Stimulated activated CD8-positive, alpha-beta memory T cell treated with anti-CD3 and anti-CD28 coated beads, Interleukin-15, amount 100 ng/mL, for 4 hours (primary cell): ENCODE measurements at places on chromosomes 5 and 9.

- DNase-seq, result no peak
Measured at GRCh38 chr9:38172586-38172985, 103.6 kb upstream of the SHB start.

GRCh38 chr5:143386725-143387124 lies 16.8 kb downstream of the NR3C1 start:
- DNase-seq, result no peak

GRCh38 chr9:128470560-128470959 lies 14.8 kb downstream of the ODF2 start:
- no peak for DNase-seq

DNA sequence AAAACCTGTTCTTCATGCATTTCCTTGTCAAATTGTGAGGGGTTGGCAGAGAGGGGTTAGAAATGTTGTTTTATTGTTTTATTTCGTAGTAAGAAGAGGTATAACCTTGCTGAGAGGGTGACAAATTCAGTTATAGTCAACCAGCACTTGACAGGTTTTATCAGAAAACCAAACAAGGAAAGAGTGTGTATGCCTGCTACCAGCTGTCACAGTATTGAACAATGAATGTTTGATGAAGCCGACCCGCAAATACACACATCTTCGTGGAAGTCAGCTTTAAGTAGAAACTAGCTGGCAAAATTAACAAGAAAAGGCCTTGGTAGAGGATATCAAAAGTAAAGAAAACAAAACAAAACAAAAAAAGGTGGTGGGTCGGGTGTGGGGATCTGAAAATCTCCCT lies 214.6 kb upstream of the TLE4 start:
- DNase-seq, result no peak

GRCh38 chr5:33857037-33857436 lies 34.8 kb downstream of the ADAMTS12 start:
- no peak for DNase-seq

- no peak for DNase-seq
Measured at GRCh38 chr5:151139015-151139414, 18.6 kb downstream of the ANXA6 start.

DNA sequence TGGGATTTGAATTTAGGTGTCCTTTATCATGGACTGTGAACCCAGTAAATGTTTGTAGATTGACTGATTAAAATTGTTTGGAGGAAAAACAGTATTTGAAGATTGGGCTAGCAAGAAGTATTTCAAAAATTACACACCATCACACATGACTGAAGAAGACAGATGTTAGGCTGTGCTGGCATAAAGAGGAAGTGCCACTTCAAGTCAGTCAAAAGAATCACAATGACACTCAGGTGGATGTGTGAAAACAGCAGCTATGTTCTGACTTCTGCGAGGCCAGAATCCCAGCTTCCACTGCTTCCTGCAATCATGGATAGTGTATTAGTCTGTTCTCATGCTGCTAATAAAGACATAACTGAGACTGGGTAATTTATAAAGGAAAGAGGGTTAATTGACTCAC lies 393.3 kb downstream of the DMRT2 start:
- DNase-seq, result no peak

DNA sequence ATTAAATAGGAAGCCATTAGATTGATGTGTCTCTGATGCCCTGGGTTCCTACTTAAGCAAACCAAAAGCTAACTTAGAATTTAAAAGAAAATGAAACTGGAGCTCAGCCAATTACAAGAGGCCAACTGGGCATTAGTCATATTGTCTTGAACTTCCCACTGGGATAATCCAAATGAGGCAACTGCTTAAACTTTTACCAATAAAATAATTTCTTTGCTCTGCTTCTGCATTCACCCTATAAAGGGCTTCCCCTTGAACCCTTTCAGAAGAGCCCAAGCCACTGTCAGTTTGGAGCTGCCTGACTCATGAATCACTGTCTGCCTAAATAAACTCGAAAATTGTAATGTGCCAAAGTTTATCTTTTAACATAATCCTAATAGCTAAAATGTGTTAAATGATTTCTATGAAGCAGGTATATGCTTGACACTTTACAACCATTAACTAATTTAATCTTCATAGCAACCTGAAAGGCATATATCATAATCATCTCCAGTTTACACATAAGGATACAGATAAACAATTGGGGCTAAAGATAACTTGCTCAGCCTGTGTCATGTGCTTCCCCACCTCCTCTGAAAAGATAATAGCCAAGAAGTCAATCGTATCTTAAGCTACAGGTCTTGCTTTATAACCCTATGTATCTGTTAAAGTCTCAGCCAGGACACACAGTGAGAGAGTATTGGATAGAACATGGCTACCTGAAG lies 11.5 kb downstream of the GPR150 start:
- no peak for DNase-seq

GRCh38 chr5:17317473-17317872 lies 100.0 kb downstream of the BASP1 start:
- no peak for DNase-seq

- DNase-seq, result no peak
Measured at GRCh38 chr5:26415987-26416779, 622.2 kb downstream of the CDH9 start.

GRCh38 chr9:87687207-87687606 lies 38.7 kb upstream of the CTSL start:
- DNase-seq, result no peak

DNA sequence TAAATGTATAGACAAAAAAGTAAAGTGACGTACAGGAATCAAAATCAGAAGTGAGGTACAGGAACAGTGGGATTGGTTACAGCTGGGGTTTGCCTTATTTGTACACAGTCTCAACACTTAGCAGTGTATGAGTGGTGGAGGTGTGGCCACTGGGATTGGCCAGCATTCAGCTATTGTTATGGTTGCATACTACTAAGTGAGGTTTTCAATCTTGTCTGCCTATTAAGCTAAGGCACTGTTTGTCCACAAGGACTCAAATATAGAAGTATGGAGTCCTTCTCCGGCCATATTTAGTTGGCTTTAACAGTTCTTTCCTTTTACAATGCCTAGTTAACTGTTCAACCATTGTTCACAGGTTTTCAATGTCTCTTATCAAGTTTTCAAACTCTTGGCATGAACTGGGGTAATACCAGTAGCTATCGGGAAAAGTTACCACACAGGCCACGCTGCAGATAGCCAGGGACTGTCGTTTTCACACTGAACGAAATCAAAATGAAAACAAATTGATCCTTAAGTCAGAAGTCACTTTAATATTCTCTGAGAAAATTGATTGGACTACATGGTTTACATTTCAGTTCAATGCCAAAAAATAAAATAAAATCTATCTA lies 176.0 kb upstream of the FREM1 start:
- no peak for DNase-seq

- no peak for DNase-seq
Measured at GRCh38 chr5:168637281-168637680, 58.1 kb upstream of the PANK3 start.
